ENCODE measurements at places on chromosomes 6 and 20. TPM values are rescaled to one million over a fixed set of nuclear protein-coding genes. Genes with fewer than 3 reads are reported as not detected.

The KATNA1 gene
- 12.0 TPM for total RNA-seq

The TNFAIP3 gene
- 15.7 TPM for total RNA-seq

The ZSCAN23 gene
- total RNA-seq: not detected

The RIN2 gene
- 40.3 TPM for total RNA-seq

The LCA5 gene
- 1.0 TPM for total RNA-seq

The ARMC2 gene
- 3.0 TPM for total RNA-seq

The RAET1E gene
- total RNA-seq: 3.2 TPM

The RHAG gene
- total RNA-seq: 0.07 TPM

The RGS17 gene
- 5.9 TPM for total RNA-seq

Data from A549 treated with DMSO at 1 μM for 4 hours (cell line).